ENCODE measurements at places on chromosomes 11 and 22.

DNA sequence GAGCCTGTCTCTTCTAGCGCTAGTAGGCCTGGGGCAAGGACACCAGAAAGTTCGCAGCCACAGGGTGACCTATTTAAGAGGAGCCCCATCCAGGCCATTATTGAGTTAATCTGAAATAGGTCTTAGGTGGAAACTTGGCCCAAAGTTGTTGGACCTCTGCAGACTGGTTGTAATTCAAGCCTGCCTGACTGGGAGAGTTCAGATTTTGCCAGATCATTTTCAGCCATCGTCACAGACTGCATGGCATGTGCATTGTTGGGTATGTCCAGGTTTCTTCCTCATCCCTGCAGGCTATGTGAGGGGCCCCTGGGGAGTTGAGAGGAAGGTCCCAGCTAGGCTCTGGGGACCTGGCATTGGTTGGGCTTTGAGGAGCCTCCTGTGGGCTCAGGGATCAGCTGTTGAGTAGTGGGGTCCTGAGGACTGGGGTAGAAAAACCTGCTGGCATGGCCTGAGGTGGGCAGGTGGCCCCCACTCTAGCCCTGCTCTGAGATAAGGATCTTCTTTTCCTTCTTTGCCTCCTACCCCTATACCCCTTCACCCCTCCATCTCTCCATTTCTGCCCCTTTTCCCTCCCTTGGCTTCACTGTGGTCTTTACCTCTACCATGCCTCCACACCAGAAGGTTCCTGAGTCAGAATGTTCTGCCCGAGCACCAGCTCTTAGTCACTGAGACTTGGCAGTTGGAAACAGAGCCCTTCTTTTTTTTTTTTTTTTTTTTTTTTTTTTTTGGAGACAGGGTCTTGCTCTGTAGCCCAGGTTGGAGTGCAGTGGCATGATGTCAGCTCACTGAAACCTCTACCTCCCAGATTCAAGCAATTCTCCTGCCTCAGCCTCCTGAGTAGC, 112.7 kb downstream of the MORC2 start:
- no peak for DNase-seq

- no peak for DNase-seq
These were observed 3.5 kb downstream of the TRIM66 start for GRCh38 chr11:8679006-8679405.

GRCh38 chr22:22035771-22036314, 53.3 kb upstream of the TOP3B start:
- DNase-seq, result no peak

GRCh38 chr22:37342065-37342464, 59.8 kb downstream of the CYTH4 start:
- DNase-seq, result no peak

- DNase-seq, result no peak
These were observed 1258.8 kb downstream of the BRD1 start for GRCh38 chr22:48568736-48569330.

DNA sequence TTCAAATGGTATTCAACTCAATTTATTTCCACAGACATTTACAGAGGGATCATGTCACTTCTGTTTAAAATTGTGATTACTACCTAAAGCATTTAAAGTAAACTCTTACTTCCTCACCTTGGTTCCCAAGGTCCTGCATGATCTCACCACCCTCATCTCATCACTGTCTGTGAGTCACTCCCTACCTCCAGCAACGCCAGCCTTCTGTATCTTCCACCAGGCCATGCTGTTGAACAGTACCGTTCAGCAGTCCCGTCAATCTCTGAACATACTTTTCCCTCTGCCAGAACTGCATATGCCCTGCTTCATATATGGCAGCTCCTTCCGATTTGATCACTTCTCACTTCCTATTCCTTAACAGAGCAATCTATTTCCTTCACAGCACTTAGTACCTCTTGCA, 2.0 kb downstream of the FBXO3 start:
- no peak for DNase-seq

DNA sequence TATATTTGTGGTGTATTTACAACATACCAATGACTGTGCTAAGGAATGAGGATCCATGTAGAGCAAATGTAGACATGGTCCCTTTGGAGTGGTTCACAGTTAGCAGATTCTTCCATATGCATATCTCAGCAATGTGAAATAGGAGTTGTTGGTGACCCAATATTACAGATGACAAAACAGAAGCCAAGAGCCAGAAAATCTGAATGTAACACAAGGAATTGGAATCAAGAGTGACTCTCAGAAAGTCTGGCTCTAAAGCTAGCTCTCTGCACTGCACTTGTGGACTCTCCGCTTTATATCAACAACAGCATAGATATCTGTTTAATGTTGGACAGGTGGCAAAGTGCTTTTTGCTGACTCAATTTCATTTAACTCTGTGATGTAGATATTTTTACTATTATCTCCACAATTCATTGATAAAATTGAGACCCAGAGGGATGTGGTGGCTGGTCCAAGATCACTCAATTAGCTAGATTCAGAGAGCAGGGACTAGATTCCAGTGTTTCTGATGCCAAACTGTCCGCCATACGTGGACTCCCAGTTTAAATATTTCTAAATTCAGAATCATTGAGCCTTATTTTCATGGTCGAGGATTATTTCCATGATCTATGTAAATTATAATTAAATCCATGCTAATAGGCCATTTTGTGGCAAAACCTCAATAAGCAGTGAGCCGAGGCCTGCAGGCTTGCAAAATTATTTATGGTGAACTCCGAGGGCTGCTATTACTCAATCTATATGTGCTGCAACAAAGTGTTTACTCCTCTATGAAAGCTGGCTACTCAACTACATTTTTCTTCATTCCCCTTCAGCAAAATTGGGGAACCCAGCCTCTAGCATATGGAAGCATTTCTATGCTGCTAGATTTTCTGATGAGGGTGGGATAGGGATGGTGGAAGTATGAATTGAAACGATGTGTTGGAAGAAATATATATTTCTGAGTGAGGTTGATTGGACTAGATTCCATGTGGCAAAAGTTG, 21.1 kb upstream of the TENM4 start:
- no peak for DNase-seq

DNA sequence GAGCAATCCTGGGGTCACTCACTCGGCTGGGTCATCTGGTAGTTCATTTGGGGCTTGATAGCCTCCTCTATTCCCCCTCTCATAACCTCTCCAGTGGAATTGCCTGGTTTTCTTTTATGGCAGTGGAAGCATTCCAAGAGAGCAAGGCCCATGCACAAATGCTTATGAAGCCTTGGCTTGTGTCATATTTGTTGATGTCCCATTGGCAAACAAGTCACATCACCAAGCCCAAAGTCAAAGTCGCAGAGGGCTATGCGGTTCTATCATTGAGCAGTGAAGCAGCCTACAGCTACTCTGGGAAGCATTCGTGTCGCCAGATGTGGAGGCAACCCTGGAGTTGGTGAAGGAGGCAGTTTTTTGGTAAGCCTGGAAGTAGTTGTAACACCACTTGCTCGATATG, 12.3 kb downstream of the KCTD14 start:
- no peak for DNase-seq

DNA sequence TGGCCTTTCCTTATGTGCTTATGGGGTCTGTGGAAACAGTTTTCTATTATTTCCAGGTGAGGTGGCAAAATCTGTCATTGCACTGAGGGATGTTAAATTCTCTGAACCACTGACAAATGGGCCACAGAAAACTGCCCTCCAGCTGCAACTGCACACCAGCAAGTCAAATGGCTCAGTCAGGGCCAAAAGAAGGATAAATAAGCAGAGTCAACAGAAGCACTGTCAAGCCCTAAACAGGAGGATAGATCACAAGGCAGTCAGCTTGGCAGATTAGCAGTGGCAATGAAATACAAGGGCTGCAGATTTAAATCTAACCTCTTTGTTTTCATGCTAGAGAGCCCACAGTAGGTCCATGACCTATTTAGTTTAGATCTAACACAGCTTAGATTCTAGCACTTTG, 435.6 kb downstream of the ETS1 start:
- DNase-seq, result no peak

- no peak for DNase-seq
These were observed 53.7 kb downstream of the GALNT18 start for GRCh38 chr11:11567936-11568650.

- DNase-seq, result no peak
These were observed 43.2 kb upstream of the YPEL1 start for GRCh38 chr22:21778705-21779363.
